Stimulated activated CD4-positive, alpha-beta T cell treated with anti-CD3 and anti-CD28 coated beads, Interleukin-4, amount 100 ng/mL, for 24 hours (primary cell): ENCODE measurements at places on chromosomes 3 and 15.

DNA sequence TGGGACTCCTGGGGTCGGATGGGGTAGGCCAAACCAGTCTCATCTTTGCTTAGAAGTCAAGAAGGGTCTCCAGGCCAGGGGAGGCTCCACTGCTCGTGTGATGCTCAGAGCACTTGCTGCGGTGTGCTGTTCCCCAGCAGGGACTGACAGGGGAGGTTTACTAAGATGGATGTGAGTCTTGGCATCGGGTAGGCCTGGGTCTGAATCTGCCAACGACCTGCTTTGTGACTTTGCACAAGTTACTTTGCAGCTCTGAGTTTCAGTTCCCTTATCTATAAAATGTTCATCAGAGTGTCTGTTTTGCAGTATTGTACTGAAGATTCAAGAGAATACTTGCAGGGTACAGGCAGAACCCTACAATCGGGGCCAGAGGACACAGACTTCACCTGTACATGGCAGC, 17.3 kb upstream of the CDCP1 start:
- no peak for DNase-seq

GRCh38 chr3:38003817-38004414, 13.3 kb downstream of the VILL start:
- no peak for DNase-seq

- no peak for DNase-seq
Observed at GRCh38 chr3:55654123-55654760, 167.1 kb upstream of the WNT5A start.

DNA sequence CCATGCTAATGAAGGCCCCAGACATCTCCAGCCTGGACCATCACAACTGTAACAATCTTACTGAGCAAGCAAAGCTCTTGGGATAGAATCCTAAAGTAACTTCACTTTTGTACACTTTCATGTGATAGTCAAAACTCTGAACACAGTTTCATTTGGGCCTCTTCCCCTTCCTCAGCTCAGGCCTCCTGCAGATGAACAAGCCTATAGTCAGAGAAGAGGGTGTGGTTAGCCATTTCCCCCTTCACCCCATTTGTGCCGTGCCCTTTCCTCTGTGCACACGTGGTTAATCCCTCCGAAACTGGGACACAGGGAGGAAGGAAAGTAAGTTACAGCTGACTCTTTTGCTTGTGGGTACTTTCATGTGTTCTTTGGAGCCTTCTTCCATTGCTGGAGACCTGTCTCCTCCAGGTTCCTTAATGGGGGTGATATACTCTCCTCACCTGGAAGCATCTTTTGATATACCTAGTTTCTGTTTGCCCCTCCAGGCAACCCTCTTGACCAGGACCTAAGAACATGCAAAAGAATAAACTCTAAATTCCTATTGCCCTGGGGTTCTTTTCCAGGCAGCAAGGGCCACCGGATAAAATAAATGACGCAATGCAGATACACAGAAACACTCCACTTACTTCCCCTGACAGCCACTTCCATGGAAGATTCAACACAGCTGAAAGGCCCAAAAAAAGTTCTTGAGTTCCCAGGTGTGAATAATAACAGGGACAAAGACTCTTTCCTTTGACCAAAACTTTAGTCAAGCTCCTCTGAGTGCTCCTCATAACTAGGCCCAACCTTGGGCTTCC, 29.6 kb upstream of the CSTA start:
- no peak for DNase-seq

DNA sequence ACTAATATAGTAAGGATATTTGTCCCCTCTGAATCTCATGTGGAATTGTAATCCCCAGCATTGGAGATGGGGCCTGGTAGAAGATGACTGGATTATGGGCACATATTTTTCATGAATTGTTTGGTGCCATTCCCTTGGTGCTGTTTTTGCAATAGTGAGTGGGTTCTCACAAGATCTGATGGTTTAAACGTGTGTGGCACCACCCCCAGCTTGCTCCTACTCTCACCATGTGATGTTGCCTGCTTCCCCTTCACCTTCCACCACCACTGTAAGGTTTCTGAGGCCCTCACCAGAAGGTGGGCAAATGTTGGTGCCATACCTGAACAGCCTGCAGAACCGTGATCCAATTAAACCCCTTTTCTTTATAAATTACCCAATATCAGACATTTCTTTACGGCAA, 28.1 kb upstream of the SERPINI2 start:
- no peak for DNase-seq

DNA sequence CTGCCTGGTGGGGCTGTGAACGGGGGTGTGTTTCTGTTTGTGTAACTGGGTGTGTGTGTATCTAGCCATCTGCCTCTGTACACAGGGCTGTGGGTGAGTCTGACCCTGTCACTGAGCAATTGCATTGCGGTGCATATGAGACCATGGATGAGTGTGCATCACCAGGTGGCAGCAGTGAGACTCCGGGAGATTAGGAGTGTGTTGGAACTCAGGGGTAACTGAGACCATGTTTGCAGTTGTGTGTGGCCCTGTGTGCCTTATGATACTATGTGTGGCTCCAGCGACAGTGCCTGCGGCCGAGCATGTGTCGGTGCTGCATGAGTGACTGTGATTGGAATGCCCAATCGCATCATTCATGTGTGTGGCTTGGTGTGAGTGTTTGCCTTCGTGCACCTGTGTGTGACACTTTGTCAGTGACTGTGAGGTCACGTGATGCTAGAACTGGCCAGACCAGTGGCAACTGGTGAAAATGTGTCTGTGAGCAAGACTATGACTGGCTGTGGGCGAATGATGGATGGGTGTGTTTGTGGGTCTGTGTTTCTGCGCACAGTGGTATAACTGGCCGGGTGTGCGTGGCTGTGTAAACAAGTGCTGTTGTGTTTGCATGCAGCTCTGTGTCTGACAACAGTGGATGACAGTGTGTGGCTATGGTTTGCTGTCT, 14.0 kb downstream of the VILL start:
- DNase-seq = peak; percentile 56

GRCh38 chr15:52857937-52858781, 68.0 kb upstream of the ONECUT1 start:
- DNase-seq = no peak

- no peak for DNase-seq
Observed at GRCh38 chr15:67132276-67132675, 66.9 kb downstream of the SMAD3 start.

DNA sequence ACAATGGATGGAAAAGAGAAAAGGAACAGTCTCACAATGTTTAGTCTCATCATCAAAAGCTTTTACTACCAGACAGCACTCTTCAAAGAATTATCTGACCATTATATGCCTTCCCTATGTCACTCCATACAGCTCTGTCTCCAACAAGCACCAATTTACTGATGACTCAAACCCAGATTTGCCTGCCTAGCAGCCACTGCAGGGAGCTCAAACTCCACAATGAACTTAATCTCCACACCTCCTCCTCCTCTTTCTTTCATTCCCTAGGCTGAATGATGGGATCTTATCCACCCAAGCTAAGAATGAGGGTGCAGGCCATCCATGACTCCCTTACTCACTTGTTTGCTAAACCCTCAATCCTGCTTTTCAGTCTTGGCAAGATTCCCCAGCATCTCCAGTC, 45.5 kb downstream of the NBEAL2 start:
- no peak for DNase-seq

DNA sequence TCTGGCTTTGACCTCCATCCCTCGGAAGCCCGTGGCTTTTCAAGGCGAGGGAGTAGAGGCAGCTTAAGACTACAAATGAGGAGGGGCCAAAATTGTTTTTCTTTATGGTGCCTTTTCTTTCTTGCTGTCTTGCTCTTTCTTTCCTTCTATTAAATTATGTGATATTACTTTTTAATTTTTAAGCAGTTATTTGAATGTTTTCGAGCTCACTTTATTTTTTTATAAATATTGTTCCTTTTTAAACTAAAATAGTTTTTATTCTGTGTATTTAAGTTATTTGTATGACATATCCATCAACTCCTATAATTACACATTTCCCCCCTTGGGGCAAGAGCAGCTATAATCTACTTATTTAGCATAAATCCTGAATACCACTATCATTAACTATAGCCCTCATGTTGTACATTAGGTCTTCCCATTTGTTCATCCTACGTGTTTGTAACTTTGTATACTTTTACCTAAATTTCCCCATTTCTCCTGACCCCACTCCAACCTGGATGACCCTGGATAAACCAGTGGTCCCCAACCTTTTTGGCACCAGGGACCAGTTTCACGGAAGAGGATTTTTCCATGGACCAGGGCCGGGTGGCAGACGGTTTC, 622 bp upstream of the PLSCR1 start:
- DNase-seq = no peak

GRCh38 chr3:184339001-184339400, 1.6 kb downstream of the FAM131A start:
- DNase-seq = no peak

DNA sequence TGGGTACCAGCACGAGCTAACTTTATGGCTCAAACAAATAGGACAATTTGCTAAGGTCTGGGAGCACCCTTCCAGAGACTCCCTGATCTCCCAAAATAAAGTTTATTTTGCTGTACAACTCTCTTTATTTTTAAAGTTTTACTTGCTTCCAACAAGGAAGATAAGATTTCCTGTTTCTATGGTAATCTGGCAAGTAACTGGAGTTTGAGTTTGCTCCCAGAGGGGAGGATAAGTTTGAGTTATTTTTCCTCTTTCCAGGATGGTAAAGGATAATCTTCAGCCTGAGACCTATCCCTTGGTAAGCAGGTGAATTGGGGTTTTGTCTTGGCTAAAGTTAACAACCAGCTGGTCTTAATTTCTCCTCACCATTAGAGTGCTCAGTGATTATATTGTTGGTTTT, 1019.4 kb upstream of the ALCAM start:
- DNase-seq = no peak

GRCh38 chr15:56411122-56411749, 46.0 kb downstream of the TEX9 start:
- DNase-seq = no peak

DNA sequence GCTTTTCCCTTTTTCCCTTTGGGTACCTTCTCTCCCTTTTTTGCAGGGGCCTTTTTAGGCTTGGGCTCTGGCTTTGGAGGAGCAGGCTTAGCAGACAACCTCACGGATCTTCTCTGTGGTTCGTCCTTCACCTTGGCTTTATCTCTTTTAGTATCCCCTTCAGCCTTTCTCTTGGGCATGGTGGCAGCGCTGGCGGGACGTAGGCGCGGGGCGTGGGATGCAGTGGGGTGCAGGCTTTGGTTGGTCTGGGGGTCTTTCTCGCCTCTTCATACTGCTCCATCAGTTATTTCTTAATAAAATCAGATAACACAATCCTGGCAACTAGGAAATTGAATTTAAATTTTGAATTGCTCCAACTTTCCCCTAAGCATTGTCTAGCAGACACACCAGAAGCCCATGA, 11.3 kb upstream of the ATP1B3 start:
- DNase-seq = no peak

GRCh38 chr15:78178064-78178463, 28.9 kb downstream of the IDH3A start:
- no peak for DNase-seq

GRCh38 chr3:136994772-136995516, 37.2 kb downstream of the IL20RB start:
- no peak for DNase-seq

DNA sequence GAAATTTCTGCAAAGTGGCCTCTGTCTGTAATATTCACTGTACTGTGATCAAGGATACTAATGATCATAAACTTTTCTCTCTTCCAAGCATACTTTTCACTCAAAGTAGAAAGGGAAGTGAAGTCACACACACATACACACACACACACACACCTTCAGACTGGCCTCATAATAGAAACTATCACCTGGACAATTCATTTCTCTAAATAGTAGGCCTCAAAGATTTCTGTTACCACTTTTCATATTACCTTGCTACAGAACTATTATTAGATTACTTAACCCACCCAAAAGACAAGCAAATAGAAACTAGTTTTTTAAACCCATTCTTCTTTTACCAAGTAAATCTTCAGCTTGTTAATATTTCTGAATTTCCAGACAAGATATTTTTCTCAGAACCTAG, 12.2 kb downstream of the CPB1 start:
- no peak for DNase-seq

DNA sequence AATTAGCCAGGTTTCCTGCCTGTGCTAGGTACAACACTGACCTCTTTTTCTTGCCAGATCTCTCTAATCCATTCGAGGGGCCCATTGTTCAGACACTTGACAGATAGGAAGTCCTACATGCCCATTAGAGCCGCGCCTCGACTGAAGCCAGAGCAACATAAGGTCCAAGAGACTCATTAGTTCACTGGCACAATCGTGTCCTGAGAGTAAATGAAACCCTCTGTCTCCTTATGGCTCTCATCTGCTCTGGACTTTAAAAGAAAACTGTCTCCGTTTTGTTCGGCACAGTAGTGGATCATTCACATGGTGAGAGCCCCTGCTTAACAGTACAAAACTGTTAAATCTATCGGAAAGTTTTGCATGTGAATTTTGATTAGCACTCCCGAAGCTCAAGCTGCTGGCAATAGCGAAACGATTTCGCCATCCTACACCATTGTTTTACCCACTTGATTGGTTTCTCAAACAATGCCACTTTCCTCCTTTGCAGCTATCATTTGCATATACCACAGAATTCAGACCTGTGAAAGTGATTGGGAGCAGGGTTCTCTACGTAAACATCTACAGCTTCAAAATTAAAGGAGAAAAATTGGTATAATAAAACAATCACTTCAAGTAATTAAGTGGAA, 19.0 kb upstream of the C15orf61 start:
- DNase-seq = no peak

DNA sequence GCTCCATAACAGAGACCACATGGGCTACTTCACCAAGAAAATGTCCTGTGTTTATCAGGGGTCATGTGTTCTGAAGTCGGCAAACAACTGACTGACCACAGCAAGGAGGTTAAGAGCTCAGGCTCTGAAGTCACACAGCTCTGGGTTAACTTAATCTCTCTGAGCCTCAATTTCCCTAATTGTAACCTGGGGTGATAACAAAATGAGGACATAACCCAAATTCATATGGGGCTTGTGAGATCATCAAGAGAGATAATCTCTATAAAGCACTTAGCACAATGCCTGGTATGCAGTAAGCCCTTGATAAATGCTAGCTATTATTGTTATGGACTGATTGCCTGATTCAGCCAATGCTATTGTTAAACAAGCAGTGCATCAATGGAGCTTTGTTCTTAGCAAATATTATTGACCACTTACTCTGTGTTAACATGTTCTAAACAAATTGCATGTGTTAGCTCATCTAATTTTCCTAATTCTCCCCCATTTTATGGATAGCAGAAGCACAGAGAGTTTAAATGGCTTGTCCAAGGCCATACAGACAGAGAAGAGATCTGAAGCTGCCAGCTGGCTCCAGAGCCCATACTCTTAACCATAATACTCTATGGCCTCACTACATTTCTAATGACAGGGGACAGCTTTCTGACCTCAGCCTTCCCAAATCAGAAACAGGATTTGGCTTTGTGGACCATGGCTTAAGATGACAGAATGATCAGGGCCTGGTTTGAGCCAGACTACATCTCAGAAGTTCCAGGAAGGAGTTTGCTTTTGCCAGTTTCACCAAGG, 78.3 kb downstream of the SHQ1 start:
- no peak for DNase-seq

DNA sequence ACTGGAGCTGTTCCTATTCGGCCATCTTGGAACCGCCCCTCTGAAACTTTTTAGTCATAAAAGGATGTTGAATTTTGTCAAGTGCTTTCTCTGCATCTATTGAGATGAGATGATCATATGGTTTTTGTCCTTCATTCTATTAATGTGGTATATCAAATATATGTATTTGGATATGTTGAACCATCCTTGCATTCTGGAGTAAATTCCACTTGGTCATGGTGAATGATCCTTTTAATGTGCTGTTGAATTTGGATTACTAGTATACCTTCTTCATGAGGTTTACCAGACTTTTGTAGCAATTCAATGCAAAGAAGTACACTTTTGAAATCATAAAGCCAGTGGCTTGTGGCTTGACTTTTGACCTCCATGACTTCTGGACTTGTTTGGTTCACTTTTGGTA, 33.4 kb upstream of the XRN1 start:
- DNase-seq = no peak

- DNase-seq = no peak
Observed at GRCh38 chr3:69490235-69490634, 104.3 kb upstream of the FRMD4B start.
